ENCODE measurements at places on chromosomes 3 and 15. TPM values are rescaled to one million over a fixed set of nuclear protein-coding genes. Genes with fewer than 3 reads are reported as not detected.

- no peak for DNase-seq
Observed at GRCh38 chr3:161556941-161557340, 60.3 kb downstream of the OTOL1 start.

PHLDB2 gene
- total RNA-seq, result 70.3 TPM

SLC24A1 gene
- 10.7 TPM for total RNA-seq

- DNase-seq, result no peak
Observed at GRCh38 chr3:186327912-186328487, 34.0 kb downstream of the DGKG start.

RTF1 gene
- total RNA-seq, result 31.0 TPM

DNA sequence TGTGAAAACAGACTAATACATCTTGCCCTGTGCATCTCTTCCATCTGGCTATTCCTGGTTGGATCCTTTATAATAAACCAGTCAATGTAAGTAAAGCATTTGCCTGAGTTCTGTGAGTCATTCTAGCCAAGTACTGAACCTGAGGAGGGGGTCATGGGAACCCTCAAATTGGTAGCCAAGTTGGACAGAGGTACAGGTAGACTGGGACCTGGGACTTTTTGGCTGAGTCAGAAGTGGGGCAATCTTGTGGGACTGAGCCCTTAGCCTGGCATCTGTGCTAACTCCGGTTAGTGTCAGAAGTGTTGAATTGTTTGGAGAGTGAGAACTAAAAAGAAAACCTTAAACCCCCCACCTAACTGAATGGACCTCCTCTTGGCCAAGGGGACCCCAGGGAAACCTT, 21.0 kb upstream of the LIMD1 start:
- DNase-seq, result no peak

GRCh38 chr3:39284457-39284881, 4.6 kb upstream of the CX3CR1 start:
- DNase-seq, result no peak

- DNase-seq, result no peak
Observed at GRCh38 chr3:193620650-193621049, 27.6 kb downstream of the OPA1 start.

DNA sequence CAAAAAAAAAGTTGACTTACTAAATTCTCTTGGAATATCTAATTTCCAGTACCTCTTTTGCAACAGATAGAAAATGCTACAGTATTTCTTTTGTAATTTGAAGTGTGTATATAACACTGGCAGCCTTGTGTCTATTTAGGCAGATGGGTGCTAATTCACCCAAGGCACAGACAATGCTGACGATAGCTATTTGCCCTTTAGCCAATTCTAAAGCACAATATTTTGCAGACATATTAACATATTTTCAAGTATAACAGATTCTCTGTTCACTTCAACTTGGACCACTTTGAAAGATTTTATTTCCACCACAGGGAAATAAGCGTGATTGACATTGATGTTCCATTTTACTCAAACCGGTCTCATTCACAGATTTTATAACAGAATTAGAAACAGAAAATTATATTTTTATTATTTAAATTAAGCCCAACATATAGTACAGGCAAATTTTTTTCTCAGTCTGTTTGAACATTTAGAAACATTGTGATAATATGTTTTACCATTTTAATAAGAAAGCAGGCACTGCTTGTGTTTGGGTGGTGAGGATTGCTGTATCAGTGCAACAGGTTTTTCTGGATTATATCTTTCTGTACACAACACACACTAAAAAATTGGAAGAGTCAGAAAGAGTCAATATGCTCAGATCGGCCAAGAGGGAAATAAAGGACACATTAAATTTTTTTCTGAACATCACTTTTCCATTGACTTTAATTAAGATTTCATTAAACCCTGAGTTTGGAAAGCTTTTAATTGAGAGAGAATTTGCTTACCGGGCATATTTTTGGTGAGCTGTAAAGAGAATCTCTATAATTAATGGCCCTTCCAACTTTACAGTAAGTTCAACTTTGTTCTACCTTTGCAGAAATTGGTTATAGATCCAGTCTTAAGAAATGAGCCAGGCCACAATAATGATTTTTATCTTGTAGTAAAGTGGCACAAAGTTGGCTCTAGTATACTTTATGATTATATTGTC, 327.3 kb upstream of the NR2F2 start:
- DNase-seq, result no peak

GRCh38 chr3:188185717-188186251, 31.8 kb downstream of the LPP start:
- no peak for DNase-seq

ARHGEF26 gene
- total RNA-seq, result 3.5 TPM

DNA sequence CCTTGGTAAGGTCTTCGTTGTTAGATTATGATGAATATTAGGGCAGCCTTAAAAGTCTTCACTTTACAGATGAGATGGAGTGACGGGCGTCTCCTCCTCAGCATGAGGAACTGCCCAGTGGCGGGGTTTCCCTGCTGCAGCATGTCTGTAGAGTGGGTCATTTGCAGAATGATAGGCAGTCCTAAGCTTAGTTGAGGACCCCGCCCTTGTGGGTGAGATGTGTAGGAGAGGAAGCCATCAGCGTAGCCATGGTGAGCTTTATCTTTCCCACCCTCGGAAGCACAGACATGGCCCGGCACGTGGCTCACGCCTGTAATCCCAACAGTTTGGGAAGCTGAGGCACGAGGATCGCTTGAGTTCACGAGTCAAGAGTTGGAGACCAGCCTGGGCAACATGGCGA, 877 bp downstream of the NIT2 start:
- DNase-seq, result no peak

EPHA6 gene
- 0.62 TPM for total RNA-seq

- DNase-seq, result no peak
Observed at GRCh38 chr15:39885099-39885777, 34.8 kb downstream of the GPR176 start.

DNA sequence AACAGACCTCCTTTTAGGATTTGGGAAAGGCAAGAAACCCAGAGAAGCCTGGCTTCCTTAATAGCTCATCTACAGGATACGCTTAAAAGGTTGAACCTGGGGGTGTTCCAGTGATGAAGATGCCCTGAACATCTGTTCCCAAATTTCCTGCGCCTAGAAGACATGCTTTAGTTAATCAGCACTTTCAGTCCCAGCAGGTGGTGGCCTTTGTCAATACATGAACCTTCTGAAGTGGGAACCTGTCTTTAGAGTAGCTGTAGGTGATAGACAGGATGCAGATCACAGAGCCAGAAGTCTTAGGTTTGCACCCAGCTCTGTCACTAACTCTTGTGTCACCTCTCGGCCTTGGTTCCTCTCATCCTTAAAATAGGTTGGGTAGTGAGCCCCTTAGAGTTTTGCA, 149.7 kb upstream of the SYNPR start:
- no peak for DNase-seq

SLC12A8 gene
- total RNA-seq, result 7.7 TPM

NEO1 gene
- total RNA-seq, result 40.9 TPM

DNA sequence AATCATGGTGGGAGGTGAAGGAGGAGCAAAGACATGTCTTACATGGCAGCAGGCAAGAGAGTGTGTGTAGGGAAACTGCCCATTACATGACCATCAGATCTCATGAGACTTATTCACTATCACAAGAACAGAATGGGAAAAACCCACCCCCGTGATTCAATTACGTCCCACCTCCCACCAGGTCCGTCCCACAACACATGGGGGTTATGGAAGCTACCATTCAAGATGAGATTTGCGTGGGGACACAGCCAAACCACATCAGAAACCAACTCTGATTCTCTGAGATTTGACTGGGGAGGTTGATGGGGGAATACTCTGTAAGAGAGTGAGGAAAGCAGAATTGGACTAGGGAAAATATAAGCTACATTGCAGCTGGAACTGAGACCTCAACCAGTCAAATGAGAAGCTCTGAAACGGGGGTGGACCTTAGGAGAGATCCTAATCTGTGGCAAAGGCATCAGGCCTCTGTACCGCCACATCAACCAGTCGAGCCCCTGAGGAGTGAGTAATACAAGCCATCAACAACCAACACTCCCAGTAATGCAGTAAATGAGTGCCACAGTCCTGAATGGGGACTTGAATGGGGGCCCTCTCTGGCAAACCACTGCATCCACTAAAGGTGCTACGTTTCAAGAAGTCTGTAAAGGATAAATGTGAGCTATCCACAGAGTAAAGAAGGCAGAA, 207.9 kb upstream of the GADL1 start:
- DNase-seq, result no peak

DNA sequence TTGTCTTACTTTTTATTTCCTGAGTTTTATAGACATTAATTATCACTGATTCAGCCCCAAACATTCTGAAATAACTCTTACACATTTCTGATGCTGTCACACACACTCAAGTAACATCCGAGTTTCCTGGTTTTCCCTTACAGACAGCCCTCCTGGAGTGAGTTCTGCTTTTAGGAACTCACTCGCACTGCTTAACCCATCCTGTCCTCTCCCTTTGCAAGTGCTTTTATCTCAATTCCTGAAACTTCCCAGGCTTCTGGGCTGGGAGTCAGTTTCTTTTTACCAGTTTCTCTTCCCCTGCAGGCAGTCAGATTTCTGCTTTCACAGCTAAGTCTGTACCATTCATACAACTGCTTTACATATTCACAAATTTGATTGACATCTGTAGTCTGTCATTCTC, 15.6 kb upstream of the SH3GL3 start:
- DNase-seq, result no peak

DNA sequence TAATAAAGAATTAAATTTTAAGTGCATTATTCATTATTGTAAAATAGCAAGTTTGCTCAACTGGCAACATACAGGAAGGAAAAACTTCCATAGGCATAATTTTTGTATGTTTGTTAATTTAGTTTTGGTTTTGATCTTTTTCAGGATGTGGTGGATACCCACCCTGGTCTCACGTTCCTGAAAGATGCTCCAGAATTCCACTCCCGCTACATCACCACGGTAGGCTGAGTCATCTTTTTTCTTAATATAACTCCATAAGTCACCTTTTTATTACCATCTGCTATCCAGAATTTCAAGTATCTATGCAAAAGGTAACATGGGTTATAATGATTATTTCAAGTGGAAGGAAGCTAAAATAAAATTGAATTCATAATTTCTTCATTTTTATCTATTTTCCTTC, 104.8 kb downstream of the PPP2R3A start:
- no peak for DNase-seq

ATOSA gene
- total RNA-seq, result 21.9 TPM

DNA sequence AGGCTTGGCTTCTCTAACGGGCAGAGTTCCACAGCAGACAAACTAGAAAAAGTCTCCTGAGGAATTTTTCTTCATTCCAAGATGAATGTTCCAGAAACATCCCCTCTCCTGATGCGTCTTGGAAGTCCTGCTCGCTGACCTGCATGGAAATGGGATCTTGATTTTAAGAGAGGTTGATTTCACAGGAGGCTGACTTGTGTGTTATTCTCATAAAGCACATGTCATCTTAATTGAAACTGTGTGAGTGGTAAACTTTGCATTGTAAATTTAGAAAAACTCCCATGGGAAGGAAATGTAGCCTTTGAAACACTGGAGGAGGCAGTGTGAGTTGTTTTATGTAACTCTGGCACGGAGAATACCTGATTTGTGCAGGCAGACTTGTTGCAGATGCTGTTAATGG, 337.8 kb upstream of the NR2E3 start:
- DNase-seq, result no peak

GRCh38 chr3:187150599-187150998, 11.3 kb upstream of the RPL39L start:
- DNase-seq, result no peak

B3GALNT1 gene
- 22.0 TPM for total RNA-seq

GRCh38 chr3:81154611-81155143, 606.8 kb downstream of the GBE1 start:
- DNase-seq, result no peak

DNA sequence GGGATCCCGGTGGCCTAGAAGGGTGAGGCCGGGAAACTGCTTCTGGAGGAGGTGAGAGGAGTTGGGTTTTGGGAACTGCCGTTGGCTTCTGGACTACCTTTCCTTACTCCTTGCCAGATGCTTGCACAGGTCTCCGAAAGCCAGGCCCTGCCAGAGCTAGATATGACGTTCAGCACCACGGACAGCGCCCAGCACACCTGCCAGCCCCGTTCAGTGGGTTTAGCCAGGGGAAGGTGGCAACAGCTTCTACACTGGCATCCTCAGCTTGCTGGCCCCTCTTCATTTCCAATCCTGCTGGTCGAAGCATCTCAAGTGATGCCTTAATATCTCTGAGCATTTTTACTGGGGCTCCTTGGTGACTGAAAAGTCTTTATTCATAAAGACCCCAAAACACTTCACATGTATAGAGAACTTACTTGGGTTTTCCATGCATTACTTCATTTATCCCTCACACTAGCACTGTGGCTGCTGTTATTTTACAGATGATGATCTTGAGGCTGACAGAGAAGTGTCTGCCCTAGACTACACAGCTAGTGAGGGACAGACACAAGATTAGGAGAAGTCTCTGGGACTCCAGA, 21.9 kb downstream of the HCN4 start:
- no peak for DNase-seq

DNA sequence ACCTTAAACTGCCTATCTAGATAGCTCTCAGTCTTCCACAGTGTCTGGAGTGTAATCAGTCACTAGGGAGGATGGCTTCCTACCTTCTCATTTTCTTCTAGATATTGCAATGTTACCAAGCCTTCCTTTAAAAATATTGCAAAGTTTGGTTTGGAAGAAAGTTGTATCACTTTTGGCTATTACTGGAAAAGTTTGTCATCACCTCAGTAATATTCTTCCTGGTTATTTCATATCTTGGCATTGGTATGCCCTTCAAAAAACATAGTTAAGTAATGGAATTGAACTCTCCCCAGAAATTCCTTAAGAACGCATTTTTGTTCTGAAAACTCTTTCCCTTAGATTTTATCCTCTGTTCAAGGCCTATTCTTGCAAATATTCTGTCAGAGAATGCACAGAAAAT, 179.3 kb upstream of the MME start:
- DNase-seq, result no peak

DNA sequence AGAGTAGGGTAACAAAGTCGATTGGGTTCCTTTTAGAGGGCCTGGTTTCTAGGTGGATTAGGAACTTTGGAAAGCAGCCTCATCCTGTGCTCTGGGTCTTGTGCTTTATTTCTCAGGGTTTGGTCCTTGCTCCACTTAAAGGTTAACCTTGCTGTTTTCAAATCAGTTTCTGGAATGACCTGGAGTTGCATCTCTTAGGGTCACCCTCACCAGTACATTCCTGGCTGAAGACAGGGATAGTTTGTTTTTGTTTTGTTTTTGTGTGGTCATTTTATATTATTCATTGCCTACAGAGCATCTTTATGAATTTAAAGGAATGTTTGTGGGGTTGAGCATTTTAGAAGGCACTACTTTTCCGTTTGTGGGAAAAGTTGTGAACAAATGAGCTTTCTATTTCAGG, 45.5 kb upstream of the ZNF280D start:
- DNase-seq, result no peak

- DNase-seq, result no peak
Observed at GRCh38 chr15:51403072-51403878, 61.8 kb downstream of the GLDN start.

DNA sequence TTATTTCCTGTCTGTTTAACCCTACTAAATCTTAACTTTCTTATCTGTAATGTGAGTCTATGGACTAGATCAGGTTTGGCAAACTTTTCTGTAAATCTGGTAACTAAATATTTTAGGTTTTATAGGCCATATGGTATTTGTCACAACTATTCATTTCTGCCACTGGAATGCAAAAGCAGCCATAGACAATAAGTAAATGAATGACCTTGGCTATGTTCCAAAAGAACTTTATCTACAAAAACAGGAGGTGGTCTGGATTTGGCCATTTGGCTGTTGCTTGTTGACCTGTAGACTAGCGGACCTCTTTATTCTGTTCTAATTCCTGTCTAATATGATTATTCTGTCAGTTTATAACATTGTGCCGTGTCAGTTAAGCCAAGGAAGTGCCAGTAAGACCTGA, 314.2 kb downstream of the LPP start:
- no peak for DNase-seq

Measured in chondrocyte (in vitro differentiated cells).